Stimulated activated CD8-positive, alpha-beta memory T cell treated with anti-CD3 and anti-CD28 coated beads, Interleukin-4, amount 100 ng/mL, for 1 hour (primary cell): ENCODE measurements at places on chromosomes 1 and 21.

DNA sequence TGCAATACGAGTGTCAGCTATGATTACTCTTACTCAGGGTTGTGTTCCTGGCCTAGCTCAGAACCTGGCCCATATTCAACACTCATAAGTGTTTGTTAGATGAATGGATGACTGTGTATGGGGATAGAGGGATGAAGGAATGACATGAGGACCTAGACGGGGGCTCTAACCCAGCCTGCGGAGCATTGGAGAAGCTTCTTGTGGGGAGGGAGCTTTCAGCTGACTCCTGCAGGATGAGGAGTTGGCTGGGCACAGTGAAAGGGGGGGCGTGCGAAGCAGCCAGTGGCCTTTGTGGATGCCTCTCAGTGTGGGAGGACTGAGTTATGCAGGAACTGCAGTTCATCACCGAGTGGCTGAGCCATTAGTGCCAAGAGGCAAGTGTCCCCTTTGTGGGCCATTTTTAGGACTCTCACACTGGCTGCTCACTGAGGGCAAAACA is 1.2 kb upstream of the EXTL1 start:
- DNase-seq, result no peak

- no peak for DNase-seq
Measured at GRCh38 chr21:42179316-42179715, 39.6 kb upstream of the ABCG1 start.

- no peak for DNase-seq
Measured at GRCh38 chr1:69172003-69173000, 395.4 kb upstream of the LRRC7 start.

DNA sequence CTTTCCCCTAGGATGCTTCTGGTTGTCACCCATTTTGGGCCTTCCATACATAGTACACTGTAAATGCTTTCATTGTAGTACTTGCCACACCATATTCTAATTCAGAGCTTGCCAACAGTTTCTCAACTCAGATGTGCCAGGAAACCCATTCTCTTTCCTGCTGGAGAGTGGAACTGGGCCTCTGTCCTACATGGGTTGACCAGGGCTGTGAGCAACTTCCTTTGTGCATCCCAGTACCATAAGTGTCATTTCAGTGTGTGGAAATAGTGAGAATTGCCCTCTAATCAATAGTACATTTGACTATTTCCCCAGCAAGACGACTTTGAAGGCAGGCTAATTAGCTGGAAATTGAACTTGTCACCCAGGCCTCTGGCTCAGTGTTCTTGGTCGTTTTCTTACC is 74.8 kb downstream of the MTR start:
- DNase-seq, result no peak

GRCh38 chr1:236110137-236110536 is 32.2 kb upstream of the GPR137B start:
- DNase-seq, result no peak

DNA sequence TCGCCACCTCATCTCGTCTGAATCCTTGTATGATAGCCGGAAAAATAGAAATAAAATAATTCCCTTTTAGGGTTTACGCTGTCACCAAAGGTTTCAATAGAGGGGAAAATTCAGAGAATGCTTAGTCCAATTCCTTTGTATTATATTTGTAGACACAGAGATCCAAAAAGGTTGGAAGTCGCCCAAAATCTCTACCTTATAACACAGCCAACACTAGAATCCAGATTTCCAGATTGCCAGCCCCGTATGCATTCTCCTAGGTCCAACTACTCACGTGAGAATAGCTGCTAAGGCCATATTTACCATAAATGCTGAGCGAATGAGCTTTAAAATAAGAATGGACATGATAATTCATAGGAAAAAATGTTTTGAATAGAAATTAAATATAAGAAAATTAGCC is 124.5 kb downstream of the KCNK1 start:
- DNase-seq, result no peak
